GDM1 (cell line): ENCODE measurements at places on chromosomes 11 and 22.

- no peak for DNase-seq
Measured at GRCh38 chr11:18369398-18369797, 25.0 kb upstream of the LDHA start.

DNA sequence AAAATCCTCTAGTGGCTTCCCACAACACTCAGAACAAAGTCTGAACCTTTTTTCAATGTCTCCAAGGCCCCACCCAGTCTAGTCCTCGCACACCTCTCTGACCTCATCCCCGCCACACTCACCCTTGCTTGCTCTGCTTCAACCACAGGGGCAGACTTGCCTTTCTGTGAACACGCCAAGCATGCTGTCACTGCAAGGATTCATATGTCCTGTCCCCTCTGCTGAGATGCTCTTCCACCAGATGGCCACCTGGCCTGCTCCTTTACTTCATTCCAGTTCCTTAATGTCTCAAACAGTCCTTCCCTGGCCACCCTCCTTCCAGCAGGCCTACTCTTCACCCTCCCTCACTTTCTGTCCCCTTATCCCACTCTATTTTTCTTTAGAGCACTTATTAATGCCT, 60.6 kb upstream of the ARHGAP20 start:
- no peak for DNase-seq

GRCh38 chr22:50720301-50721256, 17.4 kb upstream of the ACR start:
- DNase-seq, result no peak

GRCh38 chr11:11973361-11973800, 35.0 kb downstream of the DKK3 start:
- DNase-seq, result no peak

DNA sequence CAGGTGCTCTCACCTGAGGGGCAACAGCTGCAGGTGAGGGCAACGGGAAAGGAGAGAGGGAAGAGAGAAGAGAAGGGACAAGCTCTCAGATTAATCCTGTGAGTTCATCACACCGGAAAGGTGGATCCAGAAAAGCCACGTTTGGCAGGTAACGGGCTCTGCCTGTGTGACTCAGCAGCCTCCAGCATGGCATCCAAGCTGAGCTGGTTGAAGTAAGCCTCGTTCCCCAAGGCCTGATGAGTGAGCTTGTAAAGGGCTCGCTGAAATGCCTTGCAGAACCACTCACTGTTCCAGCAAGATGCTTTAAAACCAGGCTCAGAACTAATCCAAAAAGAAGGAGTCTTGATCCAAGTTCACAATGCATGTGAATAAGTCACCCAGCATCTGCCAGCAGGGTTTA, 206.9 kb upstream of the TMEM45B start:
- DNase-seq, result no peak
